ENCODE measurements at places on chromosomes 12 and 14.
A peak's percentile ranks its signal among the peaks of the same experiment; 100 is the strongest.

DNA sequence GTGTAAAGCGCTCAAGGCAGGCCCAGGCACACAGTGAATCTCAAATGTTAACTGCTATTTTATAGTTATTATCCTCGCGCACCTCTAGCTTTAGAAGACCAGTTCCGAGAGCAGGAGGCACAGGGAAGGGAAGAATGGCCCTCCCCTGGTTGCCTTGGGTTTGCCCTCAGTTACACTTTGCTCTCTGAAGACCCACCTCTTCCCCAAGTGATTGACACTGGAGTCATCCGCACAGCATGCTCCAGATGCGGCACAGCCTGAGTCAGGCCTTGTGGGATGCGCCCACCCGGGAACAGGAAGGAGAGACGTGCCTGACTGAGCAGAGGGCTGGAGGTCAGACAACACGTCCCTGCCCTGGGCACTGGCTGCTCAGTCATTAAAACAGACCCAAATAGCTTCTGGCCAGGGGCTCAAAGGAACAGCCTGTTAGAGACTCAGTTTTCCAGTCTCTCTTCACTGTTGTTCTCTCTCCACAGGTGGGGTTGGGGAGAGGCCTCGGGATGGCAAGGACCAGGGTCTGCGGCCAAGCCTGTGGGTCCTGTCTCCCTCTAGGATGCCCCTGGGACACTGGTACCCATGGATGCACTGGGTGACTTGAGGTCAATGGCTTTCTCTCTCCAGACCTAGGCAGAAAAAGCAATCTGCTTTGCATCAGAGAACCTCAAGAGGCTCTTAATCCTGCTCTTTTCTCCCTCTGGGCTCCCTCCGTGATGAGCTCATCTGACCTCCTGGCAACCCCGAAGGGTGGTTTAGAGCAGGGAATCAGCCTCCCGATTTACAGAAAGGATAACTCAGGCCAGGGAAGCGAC, 13.6 kb upstream of the MLXIP start:
- peak; percentile 55 for DNase-seq

DNA sequence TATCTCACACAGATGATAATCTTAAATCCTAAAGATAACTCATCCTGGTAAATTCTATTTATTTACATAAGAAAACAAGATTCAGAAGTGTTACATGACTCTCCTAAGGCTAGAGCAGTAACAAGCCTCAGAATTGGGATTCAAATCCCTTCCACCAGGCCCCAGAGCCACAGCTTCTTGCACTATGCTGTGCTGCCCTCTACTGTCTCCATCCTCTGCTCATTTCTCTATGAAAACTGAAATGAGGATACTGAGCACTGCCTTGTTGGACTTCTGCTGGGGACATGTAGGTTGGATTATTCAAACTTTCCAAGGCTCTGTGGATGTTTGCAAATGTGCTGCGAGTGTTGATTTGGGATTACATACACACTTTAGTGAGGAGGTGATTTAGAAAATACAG, 23.5 kb upstream of the C12orf50 start:
- peak; percentile 53 for DNase-seq

DNA sequence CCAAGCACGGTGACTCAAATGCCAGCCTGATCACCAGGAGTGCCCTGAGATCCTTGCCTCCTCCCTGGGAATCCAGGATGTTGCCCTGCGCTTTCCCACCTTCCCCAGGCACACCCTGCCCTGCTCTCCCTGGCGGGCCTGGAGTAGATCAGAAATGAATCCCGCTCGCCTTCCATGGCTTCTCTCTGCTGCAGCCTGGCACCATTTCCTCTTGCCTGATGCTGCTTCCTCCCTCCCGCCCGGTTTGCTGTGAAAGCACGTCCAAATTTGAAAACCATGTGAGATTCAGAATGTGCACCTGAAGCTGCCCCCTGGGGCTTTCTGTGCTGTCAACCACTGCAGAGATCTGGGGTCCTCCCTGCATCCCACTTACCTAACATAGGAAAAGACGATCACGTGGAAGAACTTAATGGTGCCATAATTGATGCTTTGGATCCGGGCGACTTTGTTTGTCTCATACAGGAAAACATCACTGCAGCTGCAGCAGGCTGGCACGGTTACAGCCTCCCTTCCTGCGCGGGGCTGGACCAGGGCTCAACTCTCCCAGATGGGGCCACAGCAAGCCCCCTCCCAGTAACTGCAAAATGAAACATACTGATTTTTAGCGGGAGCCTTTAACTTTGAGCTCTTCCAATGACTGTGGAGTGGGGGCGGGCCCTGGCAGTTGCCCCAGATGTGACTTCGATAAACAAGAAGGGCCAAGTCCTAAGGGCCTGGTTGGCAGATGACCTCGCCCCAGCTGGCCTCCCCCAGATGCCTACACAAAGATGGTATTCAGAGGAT, 24.9 kb upstream of the C12orf76 start:
- no peak for DNase-seq

GRCh38 chr12:69466867-69467266, 3.3 kb upstream of the FRS2 start:
- peak; percentile 24 for DNase-seq

DNA sequence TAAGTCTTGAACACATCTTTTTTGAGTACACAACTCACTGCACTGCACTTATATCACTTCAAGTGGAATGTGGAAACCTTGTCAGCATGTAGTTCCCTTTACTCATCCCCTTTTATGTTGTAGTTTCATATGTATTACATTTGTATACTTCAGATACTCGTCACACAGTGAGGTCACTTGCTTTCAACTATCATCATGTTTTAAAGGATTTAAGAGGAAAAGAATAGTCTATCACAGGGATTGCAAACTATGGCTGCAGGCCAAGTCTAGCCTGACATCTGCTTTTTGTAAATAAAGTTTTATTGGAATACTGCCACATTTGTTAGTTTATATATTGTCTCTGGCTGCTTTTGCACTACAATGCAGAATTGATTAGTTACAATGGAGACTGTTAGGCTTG, 24.3 kb downstream of the CNOT2 start:
- peak; percentile 15 for DNase-seq

- no peak for DNase-seq
Measured at GRCh38 chr12:53078425-53079225, 565 bp downstream of the SPRYD3 start.

DNA sequence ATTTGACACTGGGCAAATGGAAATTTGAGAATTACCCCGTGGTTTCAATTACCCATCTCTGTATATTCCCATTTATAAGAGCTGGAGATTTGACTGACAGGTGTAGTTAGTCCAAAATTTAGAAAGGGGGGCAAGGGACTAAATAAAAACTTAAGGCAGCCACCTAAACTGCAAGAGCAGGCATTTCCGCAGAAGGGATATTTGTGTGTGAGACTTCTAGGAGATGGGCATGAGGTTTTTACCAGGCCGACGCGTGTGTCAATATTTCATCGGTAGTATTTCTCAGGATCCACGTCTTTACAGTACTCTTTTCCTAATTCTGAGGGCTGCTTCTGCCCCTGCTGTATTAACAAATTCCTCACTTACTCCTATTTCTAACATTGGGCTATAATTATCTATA, 1.4 kb downstream of the FAR2 start:
- no peak for DNase-seq

DNA sequence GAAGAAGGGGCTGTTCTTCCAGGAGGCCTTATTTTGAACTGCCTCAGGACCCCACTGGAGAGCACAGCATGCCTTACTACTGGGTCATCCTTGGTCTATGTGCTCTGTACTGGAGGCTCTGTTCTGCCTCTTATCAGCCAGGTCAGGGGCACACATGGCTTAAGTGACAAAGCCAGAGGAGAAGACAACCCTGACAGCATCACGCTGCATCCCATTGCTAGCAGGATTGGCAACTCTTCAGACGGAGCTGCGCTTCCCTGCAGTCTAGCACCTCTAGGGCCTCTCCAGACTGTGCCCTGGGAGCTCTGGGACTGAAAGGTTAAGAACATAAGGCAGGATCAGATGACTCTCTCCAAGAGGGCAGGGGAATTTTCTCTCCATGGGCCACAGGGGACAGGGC, 17.3 kb upstream of the TIGAR start:
- no peak for DNase-seq

DNA sequence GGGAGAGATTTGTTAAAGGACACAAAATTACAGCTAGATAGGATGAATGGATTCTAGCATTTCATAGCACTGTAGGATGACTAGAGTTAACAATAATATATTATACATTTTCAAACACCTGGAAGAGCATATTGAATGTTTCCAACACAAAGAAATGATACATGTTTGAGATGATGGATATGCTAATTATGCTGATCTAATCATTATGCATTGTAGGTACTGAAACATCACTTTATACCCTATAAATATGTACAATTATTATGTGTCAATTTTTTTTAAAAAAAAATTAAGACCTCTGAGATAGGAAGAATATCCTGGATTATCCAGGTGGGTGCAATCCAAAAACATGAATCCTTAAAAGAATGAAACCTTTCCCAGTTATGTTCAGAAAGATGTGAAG, 100.3 kb upstream of the CPNE8 start:
- no peak for DNase-seq

- DNase-seq, result no peak
Measured at GRCh38 chr12:18646286-18646890, 91.4 kb downstream of the PLCZ1 start.

- no peak for DNase-seq
Measured at GRCh38 chr12:94603434-94604365, 46.7 kb downstream of the TMCC3 start.

GRCh38 chr14:64442300-64442988, 22.9 kb upstream of the AKAP5 start:
- no peak for DNase-seq

DNA sequence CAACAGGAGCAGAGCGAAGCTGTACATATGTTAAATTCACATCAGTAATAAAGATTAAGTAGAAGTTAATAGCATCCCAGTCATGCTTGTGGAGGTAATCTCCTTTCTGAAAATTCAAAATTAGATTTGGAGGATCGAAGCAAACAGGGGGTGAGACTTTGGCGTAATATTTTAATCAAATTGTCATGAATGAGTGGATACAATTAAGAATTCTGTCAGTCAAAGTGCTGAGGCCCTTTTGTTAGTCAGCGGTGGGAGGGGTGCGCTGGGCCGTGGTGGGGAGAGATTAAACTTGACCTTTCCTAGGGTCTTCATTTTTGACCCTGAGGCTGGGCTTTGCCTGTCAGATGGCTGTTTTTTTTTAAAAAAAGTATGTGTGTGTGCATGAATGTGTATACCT, 226.7 kb downstream of the VRK1 start:
- no peak for DNase-seq

DNA sequence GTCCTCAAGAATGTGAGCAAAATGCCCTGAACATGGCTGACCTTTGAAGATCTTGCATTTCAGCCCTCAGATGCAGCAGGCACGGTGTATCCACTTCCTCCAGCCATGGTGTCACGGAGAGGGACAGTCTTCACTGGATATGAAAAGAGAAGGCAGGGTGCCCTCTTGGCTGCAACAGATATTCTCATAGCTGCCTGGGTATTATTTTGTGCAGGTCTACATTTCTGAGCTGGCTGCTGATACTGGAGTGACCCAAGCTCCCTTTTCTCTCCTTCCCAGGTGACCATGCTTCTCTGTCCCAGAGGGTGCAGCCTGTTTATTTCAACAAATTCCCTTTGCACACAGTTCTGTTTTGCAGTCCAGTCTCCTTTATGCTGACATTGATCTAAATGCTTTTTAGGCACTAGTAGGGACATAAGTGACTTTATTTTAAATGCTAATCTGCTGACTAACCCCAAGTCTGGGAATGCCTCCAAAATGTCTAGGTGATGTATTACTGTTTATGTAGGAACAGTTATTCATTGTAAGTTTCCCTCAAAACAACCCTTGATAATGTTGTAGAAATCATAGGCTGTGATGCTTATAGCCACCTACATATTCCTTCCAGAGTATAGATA, 17.4 kb upstream of the PYGL start:
- peak; percentile 36 for DNase-seq

DNA sequence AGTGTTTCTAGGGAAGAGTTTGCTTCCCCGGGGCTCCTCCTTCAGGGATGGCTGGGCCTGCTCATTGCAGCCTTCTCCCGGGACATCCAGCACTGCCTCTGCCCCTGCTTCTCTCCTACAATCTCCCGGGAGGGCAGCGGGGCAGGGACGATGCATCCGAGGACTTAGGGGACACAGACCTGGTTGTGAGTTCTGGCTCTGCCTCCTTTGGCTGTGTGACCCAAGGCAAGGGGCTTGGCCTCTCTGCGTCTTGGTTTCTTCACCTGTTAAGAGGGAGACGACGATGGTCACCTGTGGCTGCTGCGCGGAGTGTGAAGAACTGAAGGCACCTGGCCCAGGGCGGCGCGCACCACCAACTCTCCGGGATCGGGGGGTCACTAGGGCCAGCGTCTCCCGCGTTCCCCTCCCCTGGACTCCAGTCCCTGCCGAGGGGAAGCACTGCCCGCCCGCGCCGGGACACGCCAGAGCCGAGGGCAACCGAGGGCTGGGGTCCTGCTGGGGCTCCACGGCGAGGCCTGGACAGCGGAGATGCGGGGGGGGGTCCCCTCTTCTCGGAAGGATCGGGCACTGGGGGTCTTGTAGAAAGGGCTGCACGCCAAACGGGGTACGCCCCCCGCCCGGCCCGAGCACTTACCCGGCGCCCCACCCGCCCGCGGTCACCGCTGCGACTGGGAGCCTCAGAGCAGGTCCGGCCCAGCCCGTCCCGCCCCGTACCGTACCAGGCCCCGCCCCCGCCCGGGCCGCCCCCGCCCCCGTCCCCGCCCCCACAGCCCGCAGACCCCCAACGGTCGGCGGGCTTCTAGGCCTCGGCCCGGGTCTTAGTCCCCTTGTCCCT, at the start of gene HVCN1:
Gene HVCN1 (minus strand): TSS at position 670 of the 835 bp plus-strand sequence. CDS start 5,870 bp downstream, outside the sequence.
- peak; percentile 65 for DNase-seq

GRCh38 chr12:92516277-92516600, 186.6 kb upstream of the PLEKHG7 start:
- no peak for DNase-seq

DNA sequence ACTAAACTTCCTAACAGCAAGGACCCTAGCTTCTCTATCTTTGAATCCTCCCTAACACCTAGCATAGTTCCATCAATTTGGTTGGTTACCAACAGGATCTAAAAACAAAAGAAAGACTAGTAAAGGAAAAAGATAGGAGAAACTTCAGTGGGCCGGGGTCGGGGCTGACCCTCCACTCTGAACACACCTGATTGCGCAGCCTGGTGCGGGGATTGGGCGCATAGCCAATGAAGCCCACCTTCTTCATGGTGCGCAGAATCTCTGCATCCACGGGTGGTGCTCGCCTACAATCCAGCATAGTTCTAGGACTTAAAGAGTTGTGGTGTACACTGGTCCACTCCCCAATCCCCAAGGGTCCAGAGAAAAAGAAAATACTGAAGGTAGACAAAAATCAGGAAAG, 7.7 kb downstream of the PAN2 start:
- DNase-seq, result no peak

GRCh38 chr14:100376751-100377171, 53.6 kb downstream of the SLC25A47 start:
- DNase-seq, result peak; percentile 44

GRCh38 chr12:47184229-47184628, 104.5 kb upstream of the AMIGO2 start:
- no peak for DNase-seq

GRCh38 chr12:31899109-31899508, 60.1 kb upstream of the RESF1 start:
- DNase-seq, result no peak
